ENCODE measurements at places on chromosomes 12 and 14.
A peak's percentile ranks its signal among the peaks of the same experiment; 100 is the strongest.

DNA sequence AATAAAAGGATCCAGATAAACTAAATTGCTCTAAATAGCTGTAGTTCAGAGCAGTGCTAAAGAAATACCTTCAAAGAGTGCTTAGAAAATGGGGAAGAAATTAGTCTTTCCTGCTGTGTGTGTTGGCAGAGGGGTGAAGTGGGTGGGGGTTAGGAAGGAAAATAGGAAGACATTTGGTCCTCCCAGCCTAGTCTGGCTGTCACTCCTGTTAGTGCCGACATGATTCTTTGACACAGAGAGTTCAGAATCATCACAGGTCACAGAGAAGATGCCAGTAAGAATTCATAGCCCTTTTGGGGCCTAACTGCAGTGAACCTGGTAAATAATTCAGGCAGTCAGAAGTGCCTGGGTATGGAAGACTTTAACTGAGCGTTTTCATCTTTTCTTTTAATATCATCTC lies 74.8 kb downstream of the FLRT2 start:
- DNase-seq = no peak

GRCh38 chr12:101885912-101886561 lies 8.7 kb downstream of the DRAM1 start:
- DNase-seq = no peak

DNA sequence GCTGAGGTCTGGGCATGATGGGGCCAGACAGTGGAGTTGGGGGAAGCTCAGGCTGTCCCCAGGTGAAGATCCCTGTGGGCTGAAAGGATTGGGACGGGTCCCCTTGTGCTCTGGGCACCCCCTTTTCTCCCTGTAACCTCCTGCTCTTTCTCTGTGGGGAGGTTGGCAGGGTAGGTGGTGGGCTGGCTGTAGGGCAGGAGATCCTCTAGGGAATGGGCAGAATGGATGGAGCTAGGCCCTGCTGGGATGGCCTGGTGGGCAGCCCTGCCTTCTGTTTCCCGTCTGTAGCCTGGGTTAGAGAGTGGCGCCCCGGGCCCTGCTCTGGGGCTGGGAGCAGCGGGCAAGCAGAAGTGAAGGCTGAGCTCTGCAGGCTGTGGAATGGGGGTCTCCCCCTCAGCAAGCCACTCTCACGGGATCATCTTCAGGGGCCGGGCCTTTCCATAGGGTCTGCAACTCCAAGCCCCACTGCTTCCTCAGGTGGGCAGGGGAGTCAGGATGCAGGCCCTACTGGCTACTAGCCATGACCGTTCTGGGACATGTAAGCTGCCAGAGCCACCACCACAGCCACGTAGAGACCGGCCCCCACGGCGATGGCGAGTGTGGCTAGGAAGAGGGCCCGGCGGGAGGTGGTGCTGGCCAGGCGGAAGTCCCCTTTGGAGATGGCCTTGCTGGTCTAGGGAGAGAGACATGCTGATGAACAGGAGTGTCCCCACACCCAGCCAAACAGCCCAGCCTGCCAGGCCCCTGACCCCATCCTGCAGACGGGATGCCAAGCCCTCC lies 18.8 kb downstream of the SYNDIG1L start:
- DNase-seq = no peak

DNA sequence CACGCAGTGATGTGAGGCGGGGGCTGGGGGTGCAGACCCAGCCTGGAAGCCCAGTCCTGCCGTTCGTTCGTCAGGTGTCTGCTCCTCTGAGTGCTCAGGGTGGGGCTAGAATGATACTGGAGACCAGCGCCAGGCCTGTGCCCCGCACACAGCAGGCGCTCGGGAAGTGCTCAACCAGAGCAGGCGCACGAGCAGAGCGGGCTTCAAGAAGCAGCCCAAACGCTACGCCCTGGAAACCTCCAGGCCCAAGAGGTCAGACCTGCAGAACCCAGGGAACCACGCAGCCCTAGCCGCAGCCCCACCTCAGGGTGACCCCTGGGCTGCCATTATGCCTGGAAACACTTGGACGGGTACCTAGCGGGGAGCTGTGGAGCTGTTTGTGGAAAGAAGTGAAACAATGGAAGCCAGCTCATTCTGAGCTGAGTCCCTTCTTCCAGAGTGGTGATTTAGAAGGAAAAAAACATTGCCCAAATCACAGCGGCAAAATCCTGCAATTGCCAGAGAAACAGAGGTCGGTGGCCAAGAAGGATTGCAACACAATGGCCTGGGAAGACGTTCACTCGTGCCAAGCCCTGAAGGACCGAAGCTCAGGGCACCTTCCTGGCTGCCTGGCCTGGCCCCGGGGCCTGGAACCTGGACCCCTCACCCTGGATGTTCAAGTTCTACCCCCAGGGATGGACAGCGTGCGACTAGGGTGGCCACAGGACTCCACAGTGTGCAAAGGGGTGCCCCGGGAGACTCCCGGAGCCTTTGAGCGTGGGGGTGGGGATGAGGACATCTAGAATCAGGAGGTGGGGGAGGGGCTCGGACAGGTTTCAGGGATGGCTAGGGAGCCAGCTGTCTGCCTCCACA lies 40.4 kb upstream of the DIO3 start:
- no peak for DNase-seq

- DNase-seq = peak; percentile 83
Measured at GRCh38 chr14:54447231-54447692, 6.1 kb upstream of the CNIH1 start.

DNA sequence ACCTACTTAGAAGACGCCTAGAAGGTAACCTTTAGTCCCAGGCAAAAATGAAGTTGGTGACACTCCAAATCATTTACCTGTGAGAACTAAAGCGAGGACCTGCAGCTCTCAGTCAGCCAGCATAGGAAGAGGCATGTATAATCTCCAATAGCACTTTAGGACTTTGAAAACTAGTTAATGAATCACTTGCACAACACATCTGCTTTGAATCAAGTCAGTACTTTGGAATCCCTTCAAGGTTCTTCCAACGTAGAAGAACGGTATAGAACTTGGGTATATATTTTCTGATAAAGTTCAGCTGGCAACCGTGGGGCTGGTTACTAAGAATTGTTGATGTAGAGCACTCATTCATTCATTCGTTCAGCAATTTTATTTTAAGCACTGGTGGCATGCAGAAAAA lies 251.9 kb downstream of the TMEM132D start:
- no peak for DNase-seq

DNA sequence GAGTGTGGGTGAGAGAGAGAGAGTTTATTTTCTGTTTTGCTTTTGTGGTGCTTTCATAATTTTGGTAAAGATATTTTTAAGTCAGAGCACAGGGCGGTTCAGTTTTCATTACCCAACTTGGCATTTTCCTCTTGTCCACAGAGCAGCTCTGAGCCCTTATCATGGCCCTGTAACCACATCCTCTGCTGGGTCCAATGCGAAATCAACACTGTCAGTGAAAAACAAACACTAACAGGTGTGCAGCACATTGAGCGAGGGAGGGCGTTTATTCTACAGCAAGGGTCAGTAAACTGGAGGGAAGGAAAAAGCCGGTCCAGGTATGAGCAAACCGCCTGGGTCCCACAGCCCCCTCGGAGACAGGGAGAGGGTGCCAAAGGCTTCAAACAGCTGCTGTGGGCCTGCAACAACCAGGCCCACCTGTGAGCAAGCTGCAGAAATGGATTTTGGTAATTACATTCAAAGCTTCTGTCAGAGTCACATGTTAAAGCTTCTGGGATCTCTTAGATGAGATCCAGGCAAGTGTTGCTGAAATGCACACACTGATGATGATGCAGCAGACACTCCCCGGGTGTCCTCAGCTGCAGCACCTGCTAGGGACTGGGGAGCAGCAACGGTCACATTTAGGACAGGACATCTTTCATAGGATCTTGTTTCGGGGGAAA lies 132.7 kb upstream of the DYRK2 start:
- peak; percentile 37 for DNase-seq

GRCh38 chr12:51962737-51963136 lies 11.2 kb downstream of the ACVR1B start:
- no peak for DNase-seq

DNA sequence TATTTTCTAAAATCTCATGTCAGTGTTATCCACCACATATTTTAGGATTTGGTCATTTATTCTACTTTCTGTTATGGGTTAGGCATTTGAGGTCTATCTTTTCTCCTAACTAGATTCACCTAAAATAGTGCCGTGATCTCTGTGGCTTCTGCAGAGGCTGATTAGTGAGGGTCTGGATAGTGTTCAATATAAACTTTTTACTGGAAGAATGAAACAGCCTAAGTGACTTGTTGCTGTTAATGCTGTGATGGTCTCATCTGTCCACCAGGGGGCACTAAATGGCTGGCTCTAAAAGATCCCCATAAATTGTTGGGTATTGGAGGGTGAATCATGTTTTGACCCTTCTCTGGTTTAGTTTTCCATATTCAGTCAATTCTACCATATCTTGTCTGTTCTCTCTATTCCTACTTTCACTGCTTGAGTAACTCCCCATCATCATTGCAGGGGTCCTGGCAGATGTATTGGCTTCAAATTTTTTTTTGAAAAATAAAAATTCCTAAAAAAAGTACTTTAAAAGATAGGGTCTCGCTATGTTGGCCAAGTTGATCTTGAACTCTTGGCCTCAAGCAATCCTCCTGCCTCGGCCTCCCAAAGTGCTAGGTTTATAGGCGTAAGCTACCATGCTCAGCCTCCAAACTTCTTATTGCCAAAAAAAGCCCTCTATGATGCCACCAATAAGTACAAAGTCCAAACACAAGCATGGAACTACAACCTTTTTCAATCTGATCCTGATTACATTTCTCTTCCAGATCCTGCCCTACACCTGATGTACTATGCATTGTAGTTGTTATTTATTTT lies 6.9 kb downstream of the PABPN1 start:
- peak; percentile 83 for DNase-seq

DNA sequence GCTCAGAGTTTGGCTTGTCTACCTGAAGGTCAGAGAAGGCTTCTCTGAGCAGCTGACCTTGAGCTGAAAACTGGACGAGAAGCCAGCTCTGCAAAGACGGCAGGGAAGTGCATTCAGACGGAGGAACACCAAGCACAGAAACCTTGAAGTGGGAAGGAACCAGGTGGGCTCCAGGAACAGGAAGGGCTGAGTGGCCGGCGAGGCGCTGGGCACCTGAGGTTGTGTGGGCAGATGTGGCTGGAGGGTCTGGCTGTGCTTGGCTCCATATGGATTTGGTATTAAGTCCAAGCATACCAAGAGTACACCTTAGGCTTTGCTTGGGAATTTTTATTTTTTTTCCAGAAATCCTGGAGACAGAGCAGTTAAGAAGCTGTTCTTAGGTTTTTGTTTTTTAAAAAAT lies 130.6 kb downstream of the SCARB1 start:
- DNase-seq = no peak

DNA sequence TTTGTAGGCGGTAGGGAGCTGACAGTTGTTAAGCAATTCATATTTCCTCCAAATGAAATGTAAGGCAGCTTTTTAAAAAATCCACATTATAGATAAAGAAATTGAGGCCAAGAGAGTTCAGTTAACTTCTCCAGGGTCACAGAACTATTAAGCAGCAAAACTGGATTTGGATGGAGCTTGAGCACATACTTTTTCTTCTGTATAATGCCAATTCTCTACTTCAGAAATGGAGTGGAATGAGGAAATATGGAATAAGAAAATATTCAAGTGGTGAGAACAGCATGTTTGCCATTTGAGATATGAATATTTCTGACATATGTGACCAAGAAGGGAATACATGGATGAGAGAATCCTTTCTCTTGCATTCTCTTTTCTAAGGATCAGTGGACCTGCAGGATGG lies 233.1 kb downstream of the FOXG1 start:
- DNase-seq = no peak

DNA sequence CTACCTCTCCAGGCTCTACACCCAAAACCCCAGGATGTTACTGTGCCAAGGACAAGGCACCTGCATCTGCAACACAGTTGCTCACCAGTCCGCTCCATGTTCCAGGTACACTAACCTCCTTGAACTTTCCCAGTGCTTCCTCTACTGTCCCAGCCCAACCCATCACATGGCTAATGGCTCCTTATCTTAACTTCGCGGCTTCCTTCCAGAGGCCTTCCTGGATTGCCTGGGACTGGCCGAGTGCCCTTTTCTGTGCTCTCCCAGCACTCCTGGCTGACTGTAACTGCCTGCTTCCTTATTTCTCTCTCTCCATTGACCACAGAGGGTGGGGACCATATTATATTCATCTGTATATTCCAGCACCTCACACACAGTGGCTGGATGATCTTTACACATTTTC lies 20.9 kb downstream of the POMT2 start:
- no peak for DNase-seq

- DNase-seq = no peak
Measured at GRCh38 chr14:31080056-31080455, 53.9 kb upstream of the STRN3 start.

DNA sequence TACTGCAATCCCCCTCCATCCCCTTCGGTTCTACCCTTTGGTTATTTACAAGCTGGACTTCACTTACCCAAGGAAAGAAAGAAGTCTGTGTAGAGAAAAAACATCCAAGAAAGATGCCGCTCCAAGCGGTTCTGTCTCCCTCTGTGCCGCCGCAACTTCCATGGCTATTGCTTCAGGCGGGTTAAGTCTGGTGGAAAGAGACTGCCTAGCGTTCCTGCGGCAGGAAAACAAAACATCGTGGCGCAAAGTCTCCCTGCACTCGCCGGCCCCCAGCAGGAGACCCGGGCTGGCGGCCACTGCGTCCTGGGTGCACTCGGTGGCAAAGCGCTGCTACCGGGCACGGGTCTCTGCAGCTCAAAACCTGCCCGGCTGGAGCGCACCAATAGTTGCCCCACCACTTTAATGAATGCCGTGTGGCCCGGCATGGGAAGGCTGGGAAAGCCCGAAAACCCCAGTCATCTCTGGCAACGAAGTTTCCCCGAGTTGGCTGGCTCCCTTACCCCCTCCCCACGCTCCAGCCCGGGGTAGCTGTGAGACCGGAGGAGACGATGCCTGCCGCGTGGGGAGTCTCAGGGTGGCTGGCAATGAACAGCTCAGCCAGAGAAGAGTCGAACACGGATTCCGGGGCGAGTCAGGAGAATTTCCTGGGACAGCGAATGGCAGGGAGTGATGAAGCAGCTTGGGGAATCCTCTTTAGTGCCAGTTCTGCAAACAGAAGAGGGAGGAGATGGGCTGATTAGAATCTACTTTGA lies 3.5 kb upstream of the KCNK10 start:
- DNase-seq = no peak

GRCh38 chr12:69204191-69204590 lies 35.2 kb upstream of the CPSF6 start:
- DNase-seq = no peak

DNA sequence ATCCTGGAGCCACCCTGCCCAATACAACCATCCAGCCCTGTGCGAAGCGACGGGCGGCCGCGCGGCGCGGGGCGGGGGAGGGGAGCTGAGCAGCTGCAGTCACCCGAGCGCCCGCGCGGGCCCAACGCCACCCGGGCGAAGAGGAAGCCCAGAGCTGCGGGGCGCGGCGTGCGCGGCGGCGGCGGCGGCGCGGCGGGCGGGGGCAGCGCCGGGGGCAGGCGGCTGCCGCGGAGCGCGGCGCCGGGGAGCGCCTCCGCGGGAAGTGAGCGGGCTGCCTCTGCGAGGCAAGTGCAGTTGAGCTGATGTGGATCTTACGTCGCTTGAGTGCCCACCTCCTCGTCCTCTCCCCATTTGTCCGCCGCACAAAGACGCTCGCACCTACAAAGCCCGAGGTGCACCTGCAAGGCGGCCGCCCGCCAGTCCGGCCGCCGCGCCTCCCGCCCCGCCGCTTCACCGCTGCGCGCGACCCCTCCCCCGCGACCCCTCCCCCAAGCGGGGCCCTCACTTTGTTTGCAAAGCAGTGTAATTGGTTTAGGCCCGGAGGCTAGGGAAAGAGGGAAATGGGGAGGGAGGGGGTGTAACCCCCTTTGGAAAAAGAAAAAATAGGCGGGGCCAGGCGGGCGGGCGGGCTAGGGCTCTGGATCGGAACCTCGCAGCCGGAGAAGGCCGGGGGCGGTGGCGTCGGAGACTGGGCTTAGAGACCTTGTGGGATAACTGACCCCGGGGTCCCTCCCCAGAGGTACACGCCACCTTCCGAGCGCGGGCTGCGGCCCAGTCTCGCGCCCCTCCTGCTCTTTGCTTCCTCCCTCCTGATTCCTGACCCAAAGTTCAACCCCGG lies at the start of the genes FOXA1 and TTC6:
Gene FOXA1 (minus strand): TSS at position 279 of the 838 bp plus-strand sequence. CDS start 277 bp downstream, at position 2.
Gene TTC6 (plus strand): TSS at position 659 of the 838 bp plus-strand sequence. CDS start 26,436 bp downstream, outside the sequence.
- DNase-seq = peak; percentile 63

Measured in HuH-7 (cell line).